ENCODE measurements at places on chromosomes 12 and 14.

- no peak for DNase-seq
Observed at GRCh38 chr12:119913536-119914330, 36.6 kb upstream of the CIT start.

DNA sequence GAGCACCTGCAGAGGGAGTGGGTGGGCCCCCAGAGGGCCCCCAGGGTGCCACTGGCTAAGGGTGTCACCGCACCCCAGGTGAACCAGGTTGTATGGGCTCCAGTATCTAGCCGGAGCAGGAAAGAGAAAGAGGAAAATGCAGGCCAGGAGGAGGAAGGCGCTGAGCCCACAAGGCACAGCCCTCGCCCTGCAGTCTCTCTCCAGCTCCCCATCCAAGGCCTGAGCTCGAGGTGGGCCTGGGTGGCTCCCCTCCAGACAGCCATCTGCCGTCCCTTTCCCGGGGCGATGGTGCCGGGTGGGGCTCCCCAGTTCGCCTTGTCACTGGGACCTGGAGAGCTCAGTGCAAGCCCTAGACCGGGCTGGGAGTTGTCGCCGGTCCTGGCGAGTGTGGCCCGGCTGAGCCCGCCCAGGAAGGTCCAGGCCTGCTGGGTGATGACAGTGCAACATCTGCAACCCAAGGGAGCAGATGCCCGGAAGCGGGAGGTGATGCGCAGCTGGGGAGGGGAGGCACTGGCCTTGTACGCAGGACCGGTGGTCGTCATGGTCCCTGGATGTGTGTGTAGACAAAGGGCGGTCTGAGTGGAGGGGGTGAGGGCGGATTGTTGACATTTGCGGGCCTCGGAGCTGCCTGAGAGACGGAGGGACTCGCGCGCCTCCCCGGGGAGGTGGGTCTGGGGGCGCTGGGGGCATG lies 716 bp downstream of the TMEM179 start:
- DNase-seq, result no peak

GRCh38 chr14:24834956-24835355 lies 201.0 kb upstream of the GZMB start:
- DNase-seq, result no peak

DNA sequence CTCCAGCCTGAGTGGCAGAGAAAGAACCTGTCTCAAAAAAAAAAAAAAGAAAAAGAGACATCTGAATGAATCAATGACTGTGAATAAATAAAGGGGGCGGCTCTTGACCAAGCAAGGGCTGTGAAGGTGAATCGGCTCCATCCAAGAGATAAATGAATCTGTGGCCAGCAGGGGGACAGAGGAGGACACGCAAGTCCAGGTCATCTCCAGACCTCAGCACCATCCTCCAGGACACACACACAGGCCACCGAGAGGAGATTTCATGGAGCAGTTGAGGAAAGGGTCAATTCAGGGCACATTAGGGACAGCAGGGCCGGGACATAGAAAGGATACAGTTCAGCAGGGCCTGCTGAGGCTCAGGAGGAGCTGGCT lies 21.6 kb downstream of the TRPV4 start:
- DNase-seq, result no peak

GRCh38 chr14:53549956-53550355 lies 396.8 kb upstream of the DDHD1 start:
- DNase-seq, result no peak

GRCh38 chr14:101075801-101076413 lies 172.4 kb upstream of the RTL1 start:
- DNase-seq, result no peak

- no peak for DNase-seq
Observed at GRCh38 chr12:53944209-53944608, 5.6 kb downstream of the HOXC13 start.
